ENCODE measurements at places on chromosomes 5 and 9.

DNA sequence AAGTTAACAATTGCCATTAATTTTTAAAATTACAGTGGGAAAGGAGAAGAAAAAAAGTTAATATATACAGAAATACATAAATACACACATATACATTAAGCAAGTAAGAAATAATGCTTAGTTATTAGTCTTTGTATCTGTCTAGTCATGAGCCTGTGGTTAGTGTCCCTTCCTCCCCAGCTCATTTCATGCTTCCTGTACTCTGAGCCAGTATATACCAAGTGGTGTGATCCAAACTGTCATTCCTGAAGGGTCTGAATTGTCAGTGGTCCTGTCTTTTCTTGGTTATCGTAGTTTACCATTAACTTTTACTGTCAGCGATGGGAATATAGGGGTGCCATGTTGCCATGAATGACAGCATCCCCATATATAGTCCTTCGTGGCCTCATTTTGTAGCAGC, 24.2 kb upstream of the STOM start:
- DNase-seq, result no peak

- no peak for DNase-seq
Measured at GRCh38 chr5:149940077-149940574, 4.5 kb downstream of the PDE6A start.

DNA sequence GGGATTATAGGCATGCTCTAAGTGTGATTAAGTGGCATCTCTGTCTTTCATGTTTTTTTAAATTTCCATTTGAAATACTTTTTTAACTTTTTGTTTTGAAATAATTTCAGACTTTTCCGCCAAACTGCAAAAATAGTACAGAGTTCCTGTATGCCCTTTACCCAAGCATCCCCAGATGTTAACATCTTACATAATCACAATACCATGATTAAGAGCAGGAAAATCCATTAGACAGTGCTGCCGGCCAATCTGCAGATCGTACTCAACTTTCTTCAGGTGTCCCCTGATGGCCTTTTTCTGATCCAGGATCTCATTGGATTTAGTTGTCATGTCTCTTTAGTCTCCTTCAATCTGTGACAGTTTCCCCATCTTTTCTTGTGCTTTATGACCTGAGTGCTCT, 49.0 kb downstream of the ERGIC1 start:
- DNase-seq, result no peak

DNA sequence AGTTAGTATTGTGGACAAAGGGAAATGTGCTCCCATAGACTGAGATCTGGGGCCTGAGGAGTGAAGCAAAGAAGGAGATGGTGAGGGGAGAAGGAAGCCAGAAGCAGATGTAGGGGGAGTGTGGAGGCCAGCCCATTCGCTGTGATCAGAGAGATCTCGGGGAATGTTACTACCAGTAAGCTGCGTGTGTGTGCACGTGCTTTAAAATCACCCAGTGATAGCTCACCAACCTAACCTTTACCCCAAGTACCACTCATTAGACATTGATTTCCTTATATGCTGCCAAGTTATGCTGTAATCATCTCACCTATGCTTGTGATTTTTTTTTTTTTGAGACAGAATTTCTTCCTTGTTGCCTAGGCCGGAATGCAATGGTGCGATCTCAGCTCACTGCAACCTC, 659.1 kb downstream of the IRX1 start:
- no peak for DNase-seq

- no peak for DNase-seq
Measured at GRCh38 chr9:22203371-22204138, 194.4 kb upstream of the CDKN2B start.

DNA sequence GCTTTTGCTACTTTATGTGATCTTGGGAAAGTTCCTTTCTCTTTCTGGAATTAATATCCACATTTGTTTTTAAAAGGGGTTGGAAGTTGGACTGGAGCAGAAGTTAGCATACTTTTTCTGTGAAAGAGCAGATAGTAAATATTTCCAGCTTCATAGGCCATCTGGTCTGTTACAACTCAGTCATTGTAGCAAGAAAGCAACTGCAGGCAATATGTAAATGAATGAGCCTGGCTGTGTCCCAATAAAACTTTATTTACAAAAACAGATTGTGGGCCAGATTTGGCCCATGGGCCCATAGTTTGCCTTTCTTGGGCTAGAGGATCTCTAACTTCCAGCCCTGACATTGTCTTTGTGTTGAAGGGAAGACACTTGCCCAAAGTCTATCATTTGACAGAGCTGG, 104.4 kb downstream of the ACTL7B start:
- DNase-seq, result no peak

GRCh38 chr9:32573821-32574220, 862 bp upstream of the NDUFB6 start:
- no peak for DNase-seq

DNA sequence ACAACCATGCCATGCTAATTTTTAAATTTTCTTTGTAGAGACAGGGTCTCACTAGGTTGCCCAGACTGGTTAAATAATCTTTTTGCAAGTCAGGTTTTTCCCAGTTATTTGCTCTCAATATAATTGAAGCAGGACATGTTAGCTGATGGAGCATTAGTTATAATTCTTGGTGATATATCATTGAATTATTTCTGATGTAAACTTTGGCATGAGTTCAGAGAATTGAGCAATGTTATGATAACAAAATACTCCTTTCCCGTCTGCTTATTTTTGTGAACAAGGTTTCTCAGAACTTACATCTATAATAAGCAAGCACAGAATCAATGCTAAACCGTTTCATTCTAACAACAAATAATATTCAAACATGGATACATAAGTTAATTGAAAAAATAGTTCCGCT, 37.8 kb downstream of the BHMT start:
- no peak for DNase-seq

GRCh38 chr9:129496473-129497004, 124.4 kb downstream of the C9orf50 start:
- peak; percentile 67 for DNase-seq

GRCh38 chr5:17364987-17365810, 132.8 kb upstream of the TAF11L2 start:
- no peak for DNase-seq

DNA sequence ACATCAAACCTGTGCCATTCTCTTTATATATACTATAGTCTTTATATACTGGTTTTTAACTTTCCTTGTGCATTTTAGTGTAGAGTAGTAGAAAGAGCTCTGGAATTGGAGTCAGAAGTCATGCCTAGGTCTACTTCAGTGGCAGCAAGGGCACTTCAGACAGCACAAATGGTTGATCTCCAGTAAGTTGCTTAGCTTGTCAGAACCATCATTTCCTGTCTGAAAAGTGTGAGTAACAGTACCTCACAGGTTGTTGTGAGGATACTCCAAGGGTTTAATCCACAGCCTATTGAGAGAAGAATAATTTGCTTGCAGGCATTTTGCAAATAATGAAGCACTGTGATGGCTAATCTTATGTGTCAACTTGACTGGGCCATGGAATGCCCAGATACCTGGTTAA, 95.8 kb upstream of the NR4A3 start:
- DNase-seq, result no peak

DNA sequence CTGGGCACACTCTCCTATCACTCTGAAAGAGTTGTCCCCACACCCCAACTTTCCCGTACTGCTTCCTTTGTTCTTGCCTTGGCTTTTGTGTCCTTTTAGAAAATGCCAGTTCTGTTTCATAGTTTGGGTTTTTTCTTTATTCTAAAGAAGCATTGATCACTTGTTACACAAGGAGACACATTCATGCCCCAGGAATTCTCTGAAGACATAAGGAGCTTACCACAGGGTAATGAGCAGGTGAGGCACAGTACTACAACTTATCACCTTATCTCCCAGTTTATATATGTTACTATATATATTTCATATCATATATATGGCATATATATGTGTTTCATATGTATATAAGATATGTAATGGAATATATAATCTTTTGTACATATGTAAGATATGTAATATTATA, 6.5 kb upstream of the SSBP2 start:
- DNase-seq, result no peak

- no peak for DNase-seq
Measured at GRCh38 chr5:154209591-154210081, 19.1 kb downstream of the GALNT10 start.

DNA sequence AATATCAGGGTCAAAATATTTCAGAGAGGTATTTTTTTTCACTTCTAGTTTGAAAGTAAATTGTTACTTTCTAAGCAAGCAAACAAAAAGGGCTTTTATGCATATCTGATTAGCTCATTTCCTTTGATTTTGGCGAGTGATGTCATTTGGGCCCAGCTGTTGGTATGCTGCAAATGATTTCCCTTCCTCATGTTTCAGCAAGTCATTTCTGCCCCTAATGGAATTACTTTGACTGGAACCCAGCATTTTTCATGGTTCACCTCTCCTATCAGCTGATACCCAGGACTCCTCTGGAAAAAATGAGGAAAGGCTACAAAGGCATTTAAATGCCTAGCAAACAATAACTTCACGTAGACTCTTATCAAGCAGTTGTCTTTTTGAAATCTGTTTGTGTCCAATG, 500.6 kb downstream of the EBF1 start:
- DNase-seq, result no peak

GRCh38 chr5:81749561-81750307, 1.2 kb downstream of the SSBP2 start:
- DNase-seq, result no peak

- DNase-seq, result no peak
Measured at GRCh38 chr5:81590498-81591384, 160.2 kb downstream of the SSBP2 start.

GRCh38 chr5:9951865-9952516, 297.7 kb downstream of the ATPSCKMT start:
- DNase-seq, result no peak

DNA sequence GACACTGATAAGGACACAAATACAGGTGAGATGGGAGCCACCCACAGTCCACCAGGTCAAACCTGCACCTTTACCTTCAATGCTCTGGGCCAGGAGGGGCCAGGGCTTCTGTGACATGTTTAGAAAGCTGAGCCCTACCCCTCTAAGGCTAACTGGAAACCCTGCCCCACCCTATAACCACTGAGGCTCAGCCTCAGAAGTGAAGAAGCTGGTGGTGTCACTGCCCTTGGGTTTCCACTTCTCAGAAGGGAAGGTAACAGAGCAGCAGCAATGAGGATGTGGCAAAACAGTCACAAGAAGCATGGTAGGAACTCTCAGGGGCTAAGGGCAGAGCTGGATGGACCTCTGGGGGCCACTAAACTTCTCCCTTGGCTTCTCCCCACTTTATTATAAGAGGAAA, 6.0 kb downstream of the PDGFRB start:
- DNase-seq, result no peak

DNA sequence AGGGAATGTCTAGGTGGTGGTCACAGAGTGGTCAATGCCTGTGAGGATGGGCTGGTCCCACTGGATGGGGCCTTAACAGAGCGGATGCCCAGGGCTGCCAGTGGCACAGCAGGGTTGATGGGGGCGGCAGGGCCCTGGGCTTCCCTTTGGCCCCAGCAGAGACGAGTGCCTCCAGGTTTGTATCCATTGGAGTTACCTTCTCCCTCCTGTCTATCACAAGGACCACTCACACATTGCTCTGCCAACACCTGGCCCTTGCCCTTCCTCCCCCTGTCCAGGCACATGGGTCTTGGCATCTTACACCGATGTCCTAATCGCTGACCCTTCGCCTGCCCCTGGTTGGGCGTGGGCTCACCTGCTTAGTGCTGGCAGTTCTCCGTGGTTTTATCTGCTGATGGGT, 26.2 kb upstream of the IRX4 start:
- DNase-seq, result no peak

- DNase-seq, result no peak
Measured at GRCh38 chr9:122125509-122126330, 32.6 kb upstream of the TTLL11 start.

DNA sequence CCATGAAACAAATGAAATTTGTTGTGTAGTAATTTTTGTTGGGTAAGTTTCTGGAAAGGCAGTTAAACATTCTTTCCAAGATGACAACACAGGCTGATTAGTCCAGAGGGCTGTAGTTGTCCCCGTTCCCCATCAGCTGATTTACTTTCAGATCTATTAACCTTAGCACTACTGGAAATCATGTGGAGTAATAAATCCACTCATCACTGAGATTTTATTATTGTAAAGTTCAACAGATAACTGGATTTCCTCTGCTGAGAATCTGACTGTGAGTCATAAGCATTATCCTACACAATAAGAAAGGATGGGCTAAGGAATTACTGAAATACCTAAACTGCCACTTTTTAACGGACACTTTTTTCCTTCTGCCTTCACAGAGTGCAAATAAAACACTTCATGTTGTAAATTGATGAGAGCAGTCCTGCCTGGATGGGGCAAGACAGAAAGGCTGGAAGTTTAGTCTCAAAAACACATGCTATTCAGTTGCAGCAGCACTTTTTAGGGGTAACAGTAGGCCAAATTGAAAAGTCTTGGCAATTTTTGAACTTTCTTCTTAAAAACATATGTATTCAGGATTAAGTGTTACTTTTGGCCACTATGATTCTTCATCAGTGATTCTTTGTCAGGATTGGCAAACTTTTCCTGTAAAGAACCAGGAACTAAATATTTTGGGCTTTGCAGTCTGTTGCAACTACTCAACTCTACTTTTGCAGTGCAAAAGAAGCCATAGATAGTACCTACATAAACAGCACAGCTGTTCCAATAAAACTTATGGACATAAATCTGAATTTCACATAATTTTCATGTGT, 7.0 kb downstream of the STOM start:
- no peak for DNase-seq

DNA sequence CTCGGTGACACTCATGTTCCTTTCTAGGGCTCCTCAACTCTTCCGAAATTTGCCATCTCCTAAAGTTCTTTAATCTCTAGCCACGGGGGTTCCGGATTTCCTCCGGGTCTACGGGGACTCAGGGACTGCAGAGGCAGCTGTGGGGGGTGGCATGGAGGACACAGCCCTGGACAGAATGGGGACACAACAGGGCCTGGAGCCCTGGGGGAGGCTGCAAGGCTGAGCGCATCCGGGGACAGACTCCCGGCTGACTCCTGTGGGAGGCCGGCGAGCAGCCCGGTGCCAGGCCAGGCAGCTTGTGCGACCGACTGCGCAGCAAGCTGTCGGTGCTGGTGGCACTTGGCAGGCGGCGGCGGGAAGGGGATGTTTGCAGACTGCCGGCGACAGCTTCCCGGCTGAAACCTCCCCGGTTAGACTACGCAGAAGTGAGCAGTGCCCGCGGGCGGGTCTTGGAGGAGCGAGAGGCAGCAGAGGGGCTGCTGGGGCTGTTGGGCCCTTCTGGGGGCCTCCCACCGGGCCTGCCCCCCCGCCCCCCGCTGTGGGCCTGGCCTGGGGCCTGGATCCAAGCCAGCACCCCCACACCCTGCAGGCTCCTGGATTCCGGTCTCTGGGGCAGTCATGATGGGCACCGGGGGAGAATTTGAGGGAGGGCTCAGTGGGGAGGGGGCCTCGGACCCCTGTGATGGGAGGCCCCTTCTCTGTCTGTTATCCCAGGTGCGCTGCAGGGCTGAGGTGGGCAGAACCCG, 28.7 kb upstream of the UBAC1 start:
- DNase-seq, result no peak

DNA sequence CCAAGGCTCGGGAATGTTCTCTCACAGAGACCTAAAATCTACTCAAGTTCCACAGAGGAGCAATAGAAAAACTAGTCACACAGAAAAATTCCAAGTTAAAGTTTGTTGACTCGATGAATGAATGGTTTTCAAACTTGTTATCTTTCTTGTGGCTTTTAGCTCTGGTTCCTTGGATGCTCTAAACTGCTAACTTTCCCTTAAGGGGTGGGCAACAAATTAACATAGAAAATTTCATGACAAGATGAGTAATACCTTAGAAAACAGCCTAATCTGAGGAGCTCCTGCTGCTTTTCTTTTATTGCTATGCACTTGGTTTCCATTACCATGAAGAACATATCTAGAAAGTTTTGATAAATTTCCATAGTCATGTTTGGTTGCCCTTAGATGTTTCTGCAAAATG, 100.2 kb upstream of the CCDC112 start:
- no peak for DNase-seq

All from activated naive CD8-positive, alpha-beta T cell treated with anti-CD3 and anti-CD28 coated beads, Interleukin-2, amount 50 U/mL, for 16 hours (primary cell).